D721Med (cell line): ENCODE measurements at places on chromosomes 12 and 14.

- no peak for DNase-seq
These were observed 199.4 kb upstream of the RTL1 start for GRCh38 chr14:101102875-101103274.

DNA sequence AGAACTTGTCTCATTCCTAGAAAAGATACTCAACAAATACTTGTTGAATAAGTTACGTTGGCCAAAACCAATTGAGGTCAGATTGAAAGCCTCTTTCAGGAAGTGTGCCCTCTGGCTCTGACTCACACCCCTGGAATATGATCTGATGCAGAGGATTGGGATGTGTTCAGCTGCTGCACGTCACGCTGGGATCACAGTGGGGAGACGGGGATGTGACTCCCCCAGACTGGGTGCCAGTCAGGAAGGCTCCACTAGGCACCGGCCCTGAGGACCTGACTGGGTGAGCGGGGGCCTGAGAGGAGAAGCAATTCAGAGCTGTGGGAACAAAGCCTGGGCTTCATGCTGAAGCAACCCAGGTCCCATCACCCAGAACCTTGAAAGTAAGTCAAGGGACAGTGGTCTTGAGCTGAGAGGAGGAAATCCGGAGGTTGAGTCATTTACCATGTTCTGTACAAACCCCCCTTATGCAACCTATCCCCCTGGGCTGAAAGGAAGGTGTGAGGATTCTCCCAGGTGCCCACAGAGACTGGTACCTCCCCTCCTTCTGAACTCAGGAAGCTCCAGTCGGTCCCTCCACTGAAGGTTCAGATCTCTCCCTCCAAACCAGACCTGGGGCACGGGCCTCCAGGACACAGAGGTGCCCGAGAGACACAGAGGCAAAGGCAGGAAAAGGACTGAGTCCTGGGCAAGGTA lies 3.9 kb downstream of the CEBPE start:
- DNase-seq, result no peak

DNA sequence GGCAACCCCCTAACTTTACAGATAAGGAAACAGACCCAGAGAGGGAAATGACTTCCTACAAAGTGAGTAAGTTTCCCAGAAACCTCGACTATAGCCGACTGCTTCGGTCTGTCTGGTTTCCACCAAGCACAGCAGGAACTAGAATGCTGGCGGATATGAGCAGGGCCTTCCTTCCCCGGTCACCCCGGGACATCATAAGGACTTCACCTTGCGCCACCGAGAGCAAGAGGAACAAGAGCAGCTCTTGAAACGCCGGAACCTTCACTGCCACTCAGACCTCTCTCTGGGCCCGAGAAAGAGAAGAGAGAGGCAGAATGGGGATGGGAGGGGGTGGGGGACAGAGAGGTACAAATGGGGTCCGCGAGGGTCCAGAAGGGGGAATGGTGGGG lies 29.4 kb upstream of the GPR68 start:
- no peak for DNase-seq

- DNase-seq, result no peak
These were observed 62.5 kb upstream of the PRICKLE1 start for GRCh38 chr12:42652048-42652447.

DNA sequence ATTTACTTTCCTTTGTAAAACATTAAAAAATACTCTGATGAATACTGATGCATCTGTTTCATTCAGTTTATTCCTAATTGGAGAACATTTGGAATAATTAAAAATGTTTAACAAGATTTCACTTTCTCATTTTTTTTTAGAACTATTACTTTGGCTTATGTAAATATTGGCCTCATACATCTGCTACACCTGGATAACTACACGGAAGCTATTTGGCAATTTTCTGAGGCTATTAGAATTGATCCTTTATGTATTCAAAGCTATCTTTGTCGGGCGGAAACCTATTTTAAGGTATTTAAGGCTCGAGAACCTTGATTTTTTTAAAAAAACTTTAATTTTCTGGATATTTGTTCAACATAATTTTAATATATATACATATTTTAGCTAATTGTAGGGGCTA lies 196.7 kb downstream of the TTC6 start:
- no peak for DNase-seq

GRCh38 chr12:45468751-45469615 lies 253.1 kb downstream of the ANO6 start:
- no peak for DNase-seq

GRCh38 chr12:132580701-132581292 lies 29.6 kb downstream of the LRCOL1 start:
- DNase-seq, result no peak

DNA sequence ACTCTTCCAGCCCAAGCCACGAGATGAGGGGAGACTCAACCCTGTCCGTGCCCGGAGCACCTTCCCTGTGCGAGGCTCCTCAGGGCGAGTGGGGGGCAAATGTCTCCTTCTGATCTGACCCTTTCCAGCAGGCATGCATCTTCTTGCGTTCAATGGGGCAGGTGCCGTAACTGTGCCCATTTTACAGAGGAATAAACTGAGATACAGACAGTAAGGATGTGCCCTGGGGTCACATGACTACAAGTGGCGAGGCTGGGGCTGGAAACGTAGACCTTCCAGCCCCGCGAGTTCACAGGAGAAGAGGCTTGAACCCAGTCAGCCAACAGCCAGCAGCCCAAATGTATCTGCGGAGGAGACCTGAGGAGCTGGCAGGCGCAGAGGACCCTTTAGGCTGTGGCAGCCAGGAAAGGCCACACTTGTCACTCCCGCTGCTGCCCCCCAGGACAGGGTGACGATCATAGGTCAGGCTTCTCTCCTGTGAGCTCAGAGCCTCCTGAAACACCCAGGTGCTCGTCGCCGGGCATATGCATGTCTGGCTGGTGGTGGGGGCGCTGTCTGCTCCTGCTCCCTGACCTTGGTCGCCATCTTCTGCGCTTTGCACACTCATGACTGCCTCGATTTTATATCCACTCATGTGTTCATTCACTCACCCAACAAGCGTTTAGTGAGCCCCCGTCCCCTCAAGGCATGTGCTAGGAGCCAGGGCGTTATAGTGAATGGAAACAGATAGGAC lies 41.7 kb downstream of the CCDC88C start:
- DNase-seq, result no peak

DNA sequence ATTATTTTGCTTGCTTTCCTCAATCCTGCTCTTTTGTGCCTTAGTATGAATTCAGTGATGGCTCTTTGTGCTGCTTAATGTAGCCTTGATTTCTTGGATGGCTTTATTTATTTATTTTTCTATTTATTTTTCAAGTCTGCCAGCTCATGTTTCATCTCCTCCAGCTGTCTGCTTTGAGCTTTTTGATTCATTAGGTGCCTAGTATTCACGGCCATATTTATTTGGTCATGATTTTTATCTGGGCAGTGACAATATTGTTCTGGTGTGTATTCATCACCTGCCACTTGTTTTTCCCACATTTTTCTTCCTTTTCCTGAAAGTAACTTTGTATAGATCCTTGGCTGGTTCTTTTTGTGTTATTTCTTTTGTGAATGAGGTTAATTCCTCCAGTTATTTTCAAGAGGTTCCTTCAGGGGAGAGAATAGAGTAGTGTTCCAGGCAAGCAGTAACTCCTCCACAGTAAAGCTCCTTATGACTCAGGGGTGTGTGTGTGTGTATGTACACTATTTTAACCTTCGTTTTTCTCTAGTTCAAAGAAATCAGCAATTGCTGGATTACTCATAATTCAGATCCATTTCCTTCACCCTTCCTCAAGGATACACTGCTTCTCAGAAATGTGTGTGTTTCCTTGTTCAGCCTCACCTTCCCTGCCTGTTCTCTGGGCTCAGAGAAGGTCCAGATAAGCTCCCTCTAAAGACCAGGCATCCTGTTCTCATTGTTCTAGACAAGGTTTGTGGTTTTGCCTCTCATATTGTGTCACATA lies 51.6 kb upstream of the PMCH start:
- DNase-seq, result no peak

GRCh38 chr14:99377951-99378350 lies 102.7 kb downstream of the SETD3 start:
- no peak for DNase-seq

DNA sequence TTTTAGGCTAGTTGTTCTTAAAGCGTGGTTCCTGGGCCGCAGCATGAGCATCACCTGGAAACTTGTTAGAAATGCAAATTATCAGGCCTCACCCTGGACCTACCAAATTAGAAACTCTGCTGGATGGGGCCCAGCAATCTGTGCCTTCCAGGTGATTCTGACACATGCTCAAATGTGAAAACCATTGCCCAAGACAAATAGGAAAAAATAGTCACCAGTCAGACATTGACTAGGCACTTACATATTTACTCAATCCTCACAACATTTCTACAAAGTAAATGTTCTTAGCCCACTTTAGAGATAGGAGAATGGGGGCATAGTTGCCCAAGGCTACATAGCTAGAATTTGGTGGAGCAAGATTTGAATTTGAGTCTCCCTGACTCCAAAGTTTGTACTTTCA lies 3.3 kb downstream of the CELA1 start:
- no peak for DNase-seq

DNA sequence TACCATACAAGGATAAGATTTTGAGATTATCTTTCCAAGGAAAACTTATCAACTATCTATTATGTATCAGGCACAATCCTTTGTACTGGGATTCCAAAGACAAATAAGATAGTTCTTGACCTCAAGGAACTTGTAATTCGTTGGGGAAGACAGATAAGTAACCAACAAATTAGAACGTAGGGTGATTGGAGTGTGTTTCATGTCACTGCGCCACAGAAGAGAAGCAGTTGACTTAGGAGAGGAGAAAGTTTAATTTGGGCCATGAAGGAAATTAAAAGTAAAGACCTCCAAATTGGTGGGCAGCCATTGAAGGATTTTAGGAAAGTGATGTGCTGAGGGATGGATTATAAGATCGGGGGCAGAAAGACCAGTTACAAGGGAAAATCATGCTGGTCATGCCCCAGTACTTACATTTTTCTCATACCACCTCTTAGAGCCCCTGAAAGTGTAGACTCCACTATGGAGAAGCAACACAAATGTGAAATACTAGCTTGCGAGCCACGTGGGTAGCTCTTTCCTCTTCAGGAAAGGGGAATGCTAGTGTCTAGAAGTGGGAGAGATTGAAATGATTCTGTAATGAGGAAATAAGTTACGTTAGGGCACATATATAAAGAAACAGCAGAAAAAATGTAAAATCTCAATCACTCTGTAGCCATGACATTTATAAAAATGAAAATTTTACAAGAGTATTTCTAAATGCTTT lies 148.7 kb downstream of the ETV6 start:
- DNase-seq, result no peak

DNA sequence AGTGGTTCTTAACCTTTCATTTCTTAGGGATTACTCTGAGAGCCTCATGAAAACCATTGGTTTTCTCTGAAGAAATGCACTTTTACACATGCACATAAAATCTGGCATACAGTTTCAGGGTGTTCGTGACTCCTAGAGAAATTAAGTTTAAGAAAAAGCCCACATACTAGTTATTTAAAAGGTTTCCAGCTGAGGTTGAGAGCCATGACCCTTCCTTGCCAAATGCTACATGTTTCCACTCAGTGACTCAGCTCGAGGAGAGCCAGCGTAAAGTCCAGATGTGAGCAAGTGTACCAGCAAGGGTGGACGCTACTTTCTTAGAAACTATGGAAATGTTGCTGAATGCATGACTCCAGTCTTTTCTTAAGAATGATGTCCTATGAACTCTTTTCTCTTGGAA lies 42.7 kb upstream of the FLRT2 start:
- DNase-seq, result no peak

- DNase-seq, result no peak
These were observed 316.2 kb downstream of the NPAS3 start for GRCh38 chr14:33254861-33255395.

- no peak for DNase-seq
These were observed 20.0 kb downstream of the KCNK10 start for GRCh38 chr14:88303041-88303440.

GRCh38 chr12:12147111-12147510 lies 76.4 kb downstream of the BCL2L14 start:
- no peak for DNase-seq

DNA sequence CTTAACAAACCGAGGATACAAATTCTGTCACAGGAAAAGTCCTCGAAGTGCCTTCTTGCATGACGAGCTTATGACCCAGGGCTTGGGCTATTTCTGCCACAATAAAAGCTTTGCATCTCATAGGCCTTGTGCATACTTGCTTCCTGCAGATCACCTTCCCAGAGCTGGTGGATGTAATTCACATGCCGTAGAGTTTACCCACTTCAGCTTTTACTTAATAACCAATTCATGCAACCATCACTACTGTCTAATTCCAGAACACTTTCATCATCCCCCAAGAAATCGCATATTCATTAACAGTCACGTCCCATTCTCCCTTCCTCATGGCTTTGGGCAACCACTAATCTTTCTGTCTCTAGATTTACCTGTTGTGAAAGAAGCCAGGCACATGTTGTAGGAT lies 9.0 kb upstream of the BDKRB1 start:
- DNase-seq, result no peak

GRCh38 chr12:65126482-65126881 lies 5.4 kb upstream of the WIF1 start:
- no peak for DNase-seq

DNA sequence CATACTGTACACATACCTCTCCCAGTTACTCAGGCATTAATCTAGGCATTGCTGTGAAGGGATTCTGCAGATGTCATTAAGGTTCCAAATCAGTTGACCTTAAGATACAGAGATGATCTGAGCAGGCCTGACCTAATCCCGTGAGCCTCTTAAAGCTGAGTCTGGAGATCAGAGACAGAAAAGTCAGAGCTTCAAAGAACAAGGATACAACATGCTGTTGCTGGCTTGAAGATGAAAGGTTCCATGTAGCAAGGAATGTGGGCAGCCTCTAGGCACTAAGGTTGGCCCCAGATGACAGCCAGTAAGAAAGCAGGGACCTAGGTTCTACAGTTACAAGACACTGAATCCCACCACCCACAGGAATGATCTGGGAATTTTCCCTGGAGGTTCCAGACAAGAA lies 81.1 kb downstream of the MAP1LC3B2 start:
- DNase-seq, result no peak

GRCh38 chr14:55571125-55571889 lies 8.7 kb upstream of the KTN1 start:
- no peak for DNase-seq

- no peak for DNase-seq
These were observed 126.4 kb downstream of the TBC1D30 start for GRCh38 chr12:64950711-64951298.

DNA sequence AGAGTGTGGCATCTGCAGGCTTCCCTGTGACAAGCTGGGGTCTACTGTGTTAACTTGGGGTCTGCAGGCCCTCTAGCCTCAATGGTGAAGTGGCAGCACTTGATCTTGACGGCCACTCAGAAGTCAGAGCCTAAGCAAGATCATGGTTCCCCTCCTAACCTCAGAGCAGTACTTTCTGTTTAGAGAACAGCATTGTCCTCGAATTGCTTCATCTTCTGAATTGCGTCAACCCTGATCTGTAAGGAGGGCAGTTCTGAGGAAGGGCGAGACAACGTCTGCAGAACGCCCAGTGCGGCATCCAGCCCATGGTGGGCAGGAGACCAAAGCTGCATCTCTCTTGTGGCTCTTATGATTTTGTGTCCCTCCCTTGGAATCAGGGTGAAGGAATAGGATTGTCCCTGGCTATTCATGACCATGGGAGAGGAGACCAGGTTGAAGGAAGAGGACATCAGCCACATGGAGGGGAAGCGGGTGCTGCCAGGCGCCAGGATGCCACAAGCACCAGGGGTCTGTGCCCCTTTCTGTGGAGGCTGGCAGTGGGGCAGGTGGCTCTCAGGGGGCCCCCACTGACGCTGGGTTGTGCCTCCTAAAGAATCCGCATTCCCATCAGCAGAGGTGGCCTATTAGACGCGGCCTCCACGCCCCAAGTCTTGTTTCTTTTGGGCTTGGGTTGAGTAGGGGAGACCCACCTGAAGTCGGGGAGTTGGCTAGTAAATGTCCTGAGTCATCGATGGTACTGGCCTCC lies 2.2 kb downstream of the SERPINA9 start:
- no peak for DNase-seq

- no peak for DNase-seq
These were observed 81.2 kb upstream of the ETV6 start for GRCh38 chr12:11568155-11568761.
